ENCODE measurements at places on chromosomes 3 and 15.
A peak's percentile ranks its signal among the peaks of the same experiment; 100 is the strongest.

DNA sequence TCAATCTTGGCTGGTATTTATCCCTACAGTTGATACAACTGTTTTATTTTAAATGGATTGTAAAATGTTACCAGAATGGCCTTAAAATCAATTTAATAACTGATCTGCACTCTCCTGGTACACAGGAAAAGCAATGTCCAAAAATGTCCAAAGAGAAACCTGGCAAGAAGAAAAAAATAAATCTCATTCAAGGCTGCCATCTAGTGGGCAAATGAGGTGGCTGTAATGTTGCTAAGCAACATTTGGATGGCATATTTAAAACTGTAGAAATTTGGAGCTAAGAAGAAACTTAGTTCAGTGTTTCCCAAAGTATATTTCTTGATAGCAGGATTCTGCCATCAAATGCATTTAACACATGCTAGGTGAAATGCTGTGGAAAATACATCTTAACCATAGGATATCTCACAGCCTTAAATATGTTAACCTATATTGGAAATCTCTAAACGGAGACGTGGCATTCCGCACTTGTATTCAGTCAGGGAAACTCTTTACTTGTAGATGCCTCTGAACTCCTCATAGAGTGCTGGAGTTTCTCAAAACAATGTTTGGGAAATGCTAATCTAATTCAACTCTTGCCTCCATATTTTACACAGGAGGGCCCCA is 216.8 kb downstream of the ERC2 start:
- DNase-seq = peak; percentile 56

GRCh38 chr3:108177536-108177935 is 44.7 kb downstream of the IFT57 start:
- no peak for DNase-seq

DNA sequence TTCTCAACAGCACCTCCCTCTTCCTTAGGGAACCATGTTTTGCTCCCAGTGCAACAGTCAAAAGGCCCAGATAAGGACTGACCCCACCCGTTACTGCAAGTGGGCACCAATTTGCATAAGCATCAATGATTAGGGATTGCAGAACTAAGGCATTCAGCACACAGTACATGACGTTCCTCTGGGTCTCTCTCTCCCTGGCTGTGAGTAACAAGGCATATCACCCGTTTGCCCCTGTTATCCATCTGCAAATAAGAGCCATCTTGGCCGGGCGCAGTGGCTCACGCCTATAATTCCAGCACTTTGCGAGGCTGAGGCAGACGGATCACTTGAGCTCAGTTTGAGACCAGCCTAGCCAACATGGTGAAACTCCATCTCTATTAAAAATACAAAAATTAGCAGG is 18.8 kb downstream of the MAGI1 start:
- no peak for DNase-seq

DNA sequence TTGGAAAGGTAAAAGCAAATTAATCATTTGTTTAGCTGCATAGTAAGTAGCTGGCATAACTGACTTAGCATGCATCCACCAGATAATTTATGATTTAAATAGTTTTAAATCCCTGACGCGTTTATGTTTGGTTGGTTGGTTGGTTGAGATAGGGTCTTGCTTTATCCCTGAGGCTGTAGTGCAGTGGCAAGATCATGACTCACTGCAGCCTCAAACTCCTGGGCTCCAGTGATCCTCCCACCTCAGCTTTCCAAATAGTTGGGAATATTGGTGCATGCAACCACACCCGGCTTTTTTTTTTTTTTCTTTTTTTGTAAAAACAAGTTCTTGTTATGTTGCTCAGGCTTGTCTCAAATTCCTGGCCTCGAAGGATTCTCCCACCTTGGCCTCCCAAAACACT is 263.4 kb downstream of the MCTP2 start:
- DNase-seq = no peak

GRCh38 chr3:126494204-126494969 is 18.7 kb upstream of the ZXDC start:
- DNase-seq = no peak

DNA sequence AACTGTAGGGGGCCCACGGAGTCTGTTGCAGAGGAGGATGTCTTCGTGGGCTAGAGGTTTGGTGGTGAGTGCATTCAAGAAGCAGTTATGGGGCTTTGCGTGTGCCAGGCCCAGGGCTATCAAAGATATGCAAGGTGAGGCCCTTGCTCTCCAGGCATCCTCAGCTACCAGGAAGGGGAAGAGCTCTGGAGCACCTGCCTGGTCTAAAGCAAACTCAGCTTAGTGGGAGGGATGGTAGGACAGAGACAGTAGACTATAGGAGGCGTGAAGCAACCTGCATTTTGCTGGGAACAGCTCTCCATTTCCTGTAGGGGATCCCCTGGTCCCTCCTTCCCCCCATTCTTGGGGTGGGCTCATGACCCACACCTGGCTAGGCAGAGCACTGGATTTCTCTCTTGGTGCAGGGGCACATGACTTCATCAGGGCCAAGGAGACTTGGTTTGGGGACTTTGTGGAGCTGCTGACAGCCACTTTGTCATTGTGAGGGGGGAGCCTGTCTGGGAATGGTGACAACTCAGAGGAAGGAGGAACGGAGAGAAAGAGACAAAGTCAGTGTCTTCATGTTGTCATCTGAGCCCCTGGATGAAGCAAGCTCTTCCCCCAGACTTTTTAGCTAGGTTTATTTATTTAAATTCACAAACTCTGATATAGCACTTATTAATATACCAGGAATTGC is 8.6 kb upstream of the EEFSEC start:
- DNase-seq = no peak

DNA sequence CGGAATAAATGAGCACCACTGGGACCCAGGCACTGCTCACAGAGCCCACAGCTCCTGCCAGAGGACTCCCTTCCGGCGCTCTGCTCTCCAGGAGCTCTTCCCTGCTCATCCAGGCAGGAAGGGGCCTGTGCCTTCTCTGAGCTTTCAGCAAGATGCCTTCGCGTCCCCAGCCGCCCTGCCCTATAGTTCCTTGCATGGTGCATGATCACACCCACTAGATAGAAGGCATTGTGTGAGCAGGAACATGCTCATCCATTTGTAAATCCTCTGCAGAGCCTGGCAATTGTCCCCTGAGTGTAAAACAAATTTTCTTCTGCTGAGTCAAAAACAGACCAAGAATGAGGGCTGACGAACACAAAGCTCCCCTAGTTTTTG is 181.6 kb downstream of the MEGF11 start:
- DNase-seq = no peak

GRCh38 chr15:48555241-48555881 is 90.1 kb downstream of the FBN1 start:
- peak; percentile 59 for DNase-seq

DNA sequence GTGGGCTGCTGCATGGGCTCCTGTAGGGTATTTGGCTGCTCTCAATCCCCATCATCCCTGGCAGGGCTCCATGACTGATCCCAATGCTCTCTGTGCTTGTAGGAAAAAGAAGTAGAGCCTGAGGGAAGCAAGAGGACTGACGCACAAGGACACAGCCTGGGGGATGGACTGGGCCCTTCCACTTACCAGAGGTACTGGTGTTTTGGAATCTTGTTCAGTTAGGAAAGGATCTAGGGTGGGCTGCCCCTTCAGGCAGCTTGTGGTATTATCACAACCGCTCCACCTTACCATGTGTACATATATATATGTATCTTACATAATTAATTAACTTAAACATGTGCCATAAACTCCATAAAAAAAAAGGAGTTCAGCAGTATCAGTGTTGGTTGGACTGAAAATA is 1.3 kb downstream of the SLC28A2 start:
- DNase-seq = no peak

GRCh38 chr3:193773266-193774220 is 180.5 kb downstream of the OPA1 start:
- DNase-seq = no peak

GRCh38 chr3:175457301-175457700 is 598.2 kb downstream of the NAALADL2 start:
- no peak for DNase-seq

DNA sequence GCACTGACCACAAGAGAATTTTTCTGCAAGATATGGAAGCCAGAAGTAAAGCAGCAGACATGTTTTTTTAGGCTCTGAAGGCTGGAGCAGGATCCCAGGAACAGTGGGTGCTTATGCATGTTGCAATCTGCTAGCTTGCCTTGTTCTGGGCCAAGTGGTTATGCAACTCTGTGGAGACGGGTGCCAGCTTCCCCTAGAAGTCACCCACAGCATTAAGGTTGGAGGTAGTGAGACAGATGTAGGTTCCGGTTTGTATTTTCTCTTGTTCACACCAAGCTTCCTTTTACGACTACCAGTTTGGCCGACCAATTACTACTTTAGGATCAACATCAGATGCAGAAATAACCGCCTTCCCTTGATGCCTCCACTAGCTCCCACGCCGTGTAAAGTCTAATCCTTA is 11.1 kb downstream of the DPH3 start:
- DNase-seq = no peak

DNA sequence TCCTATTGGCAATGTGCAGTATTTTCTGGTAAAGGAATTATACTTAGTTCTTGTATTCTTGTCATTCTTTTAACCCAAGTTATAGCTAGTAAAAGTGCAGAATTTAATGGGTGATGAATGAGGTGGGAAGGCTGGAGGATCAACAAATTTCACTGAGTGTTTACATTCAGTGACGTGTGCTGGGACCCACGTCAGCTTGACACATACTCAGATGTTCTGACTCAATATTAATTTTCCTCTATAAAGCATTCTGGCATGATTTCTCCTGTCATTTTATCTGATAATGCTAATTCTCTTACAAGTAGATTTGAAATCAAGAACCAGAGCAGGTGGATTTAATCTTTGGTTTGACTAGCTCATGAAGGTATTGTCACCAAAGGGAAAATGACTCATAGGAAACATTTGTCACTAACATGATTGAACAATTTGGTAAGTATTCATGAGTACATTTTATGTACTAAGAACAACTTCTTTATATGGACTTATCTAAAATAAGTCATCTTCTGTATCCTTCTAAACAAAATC is 71.0 kb upstream of the SYNPR start:
- no peak for DNase-seq

DNA sequence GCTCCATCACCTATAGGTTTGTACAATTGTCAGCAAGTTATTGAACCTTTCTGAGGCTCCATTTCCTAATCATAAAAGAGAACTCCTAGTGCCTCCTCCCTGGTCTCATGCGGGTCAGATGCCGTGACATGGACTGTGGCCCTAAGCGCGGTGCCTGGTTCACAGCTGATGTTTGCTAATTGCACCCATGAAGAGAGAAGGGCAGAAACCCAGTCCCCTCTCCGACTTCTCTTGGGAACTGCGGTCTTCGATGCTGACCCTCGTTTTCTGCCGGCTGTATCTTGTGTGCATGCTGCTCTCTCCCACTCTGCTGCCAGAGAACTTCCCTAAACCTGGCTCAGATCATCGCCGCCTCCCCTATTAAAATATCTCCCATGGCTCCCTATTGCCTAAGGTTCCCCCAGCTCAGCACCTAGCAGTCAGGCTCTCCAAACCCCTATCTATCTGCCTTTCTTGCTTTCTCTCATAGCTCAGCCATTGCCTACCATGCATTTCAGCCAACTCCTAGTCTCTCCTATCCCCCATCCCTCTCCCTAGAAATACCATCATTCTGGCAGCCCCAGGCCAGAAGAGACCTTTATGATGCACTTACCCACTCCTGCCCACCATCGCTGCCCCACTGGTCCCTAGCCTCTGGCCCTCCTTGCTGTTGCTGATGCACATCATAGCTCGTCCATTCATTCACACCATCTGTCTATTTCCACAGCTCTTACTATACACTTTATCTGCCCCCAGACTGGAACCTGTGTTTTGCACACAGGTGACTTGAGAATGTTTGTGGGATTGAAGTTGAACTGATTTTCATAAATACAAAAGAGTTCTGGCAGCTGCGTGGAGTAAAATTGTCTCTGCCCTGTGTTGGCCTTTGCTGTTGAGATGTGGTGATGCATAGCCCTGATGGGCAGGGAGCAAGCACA is 6.6 kb downstream of the ISG20 start:
- DNase-seq = no peak

DNA sequence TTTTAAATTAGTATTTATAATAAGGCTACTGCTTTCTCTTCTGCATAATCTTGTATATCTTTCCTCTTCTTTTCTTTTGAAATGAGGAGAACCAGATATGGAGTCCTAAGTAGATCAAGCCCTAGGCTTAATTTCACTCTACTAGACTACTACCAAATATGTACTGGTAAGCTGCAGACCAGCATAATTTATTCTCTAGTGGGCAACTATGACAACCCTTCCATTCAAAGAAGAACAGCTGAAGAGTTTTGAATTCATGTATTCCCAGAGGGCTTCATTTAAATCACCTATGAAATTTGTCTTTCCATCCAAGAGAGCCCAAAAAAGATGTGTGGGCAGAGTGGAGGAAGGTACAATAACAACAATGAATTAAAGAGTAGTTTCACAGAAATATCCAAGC is 10.0 kb downstream of the RAD18 start:
- no peak for DNase-seq

GRCh38 chr15:38648121-38648843 is 83.7 kb upstream of the RASGRP1 start:
- DNase-seq = no peak

DNA sequence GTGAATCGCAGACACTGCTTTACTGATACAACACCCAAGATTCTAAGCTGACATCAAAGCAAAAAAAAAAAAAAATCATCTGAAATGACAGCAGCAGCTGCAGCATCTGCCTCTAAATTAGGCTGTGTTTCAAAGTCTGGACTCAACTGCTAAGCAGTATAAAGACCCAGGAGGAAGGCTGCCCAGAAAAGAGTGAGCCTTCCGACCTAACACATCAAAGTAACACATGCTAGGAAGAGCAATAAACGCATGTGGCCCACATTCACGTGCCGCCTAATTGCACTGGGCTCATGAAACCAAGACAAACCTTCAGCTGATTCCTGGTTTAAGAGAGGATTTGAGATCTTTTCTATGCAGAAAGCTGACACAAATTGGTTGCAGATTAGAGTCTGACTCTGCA is 317.1 kb downstream of the ZIC4 start:
- DNase-seq = no peak

- no peak for DNase-seq
Measured at GRCh38 chr3:129521611-129522010, 6.8 kb upstream of the RHO start.

GRCh38 chr3:103660810-103661209 is 1226.0 kb downstream of the ZPLD1 start:
- no peak for DNase-seq

DNA sequence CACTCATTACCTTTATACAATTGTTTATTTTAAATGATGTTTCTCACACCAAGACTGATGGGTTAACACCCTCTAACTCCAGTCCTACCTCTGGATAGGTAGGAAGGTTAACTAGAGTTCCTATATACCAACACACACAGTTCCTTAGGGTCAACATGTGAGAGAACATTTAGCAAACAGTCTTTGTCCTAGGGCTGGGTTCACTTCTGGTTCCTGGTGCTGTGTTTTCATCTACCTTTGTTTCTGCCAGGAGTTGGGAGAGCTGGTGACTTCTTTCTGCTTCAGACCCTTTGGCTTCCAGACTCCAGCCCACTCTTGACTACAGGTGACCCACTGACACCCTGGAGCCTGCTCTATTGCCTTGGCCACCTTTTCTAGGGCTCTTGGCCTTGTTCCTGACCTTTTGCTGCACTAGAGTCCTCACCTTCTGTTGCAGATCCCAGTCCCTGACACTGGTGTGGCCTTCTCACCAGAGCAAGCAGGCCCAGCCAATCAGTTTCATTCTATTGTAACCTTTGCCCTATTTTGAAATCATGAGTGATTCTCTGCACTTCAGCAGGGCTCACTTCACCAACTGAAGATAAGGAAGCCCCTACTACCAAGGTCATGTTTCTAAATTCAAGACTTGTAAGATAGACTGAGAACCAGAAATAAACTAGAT is 50.0 kb upstream of the SECISBP2L start:
- DNase-seq = no peak

GRCh38 chr3:97939401-97939800 is 32.8 kb downstream of the RIOX2 start:
- DNase-seq = no peak

- peak; percentile 42 for DNase-seq
Measured at GRCh38 chr15:70281811-70282307, 184.1 kb upstream of the TLE3 start.

All from A172 (cell line).